Coronary artery (tissue), 2 donors: ENCODE measurements at places on chromosomes 1 and 21.

DNA sequence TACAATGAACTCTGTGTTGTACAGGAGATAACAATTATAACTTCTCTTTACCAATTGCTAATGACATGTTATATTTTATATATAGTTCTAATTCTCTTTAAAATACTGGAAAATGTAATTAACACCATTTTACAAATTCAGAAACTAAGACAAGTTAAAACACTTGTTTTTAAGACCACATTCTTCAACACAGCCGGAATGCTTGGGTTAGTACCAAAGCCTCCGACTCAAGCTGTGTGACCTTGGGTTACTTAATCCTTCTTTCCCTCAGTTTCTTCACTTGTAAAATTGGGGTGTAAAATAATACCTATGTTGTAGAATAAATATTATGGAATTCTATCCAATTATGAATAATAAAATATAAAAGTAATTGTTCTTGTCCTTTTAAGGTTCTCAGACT lies 378.7 kb downstream of the USH2A start:
- no peak for DNase-seq

- no peak for DNase-seq
Measured at GRCh38 chr1:83802023-83802422, 196.9 kb downstream of the TTLL7 start.

DNA sequence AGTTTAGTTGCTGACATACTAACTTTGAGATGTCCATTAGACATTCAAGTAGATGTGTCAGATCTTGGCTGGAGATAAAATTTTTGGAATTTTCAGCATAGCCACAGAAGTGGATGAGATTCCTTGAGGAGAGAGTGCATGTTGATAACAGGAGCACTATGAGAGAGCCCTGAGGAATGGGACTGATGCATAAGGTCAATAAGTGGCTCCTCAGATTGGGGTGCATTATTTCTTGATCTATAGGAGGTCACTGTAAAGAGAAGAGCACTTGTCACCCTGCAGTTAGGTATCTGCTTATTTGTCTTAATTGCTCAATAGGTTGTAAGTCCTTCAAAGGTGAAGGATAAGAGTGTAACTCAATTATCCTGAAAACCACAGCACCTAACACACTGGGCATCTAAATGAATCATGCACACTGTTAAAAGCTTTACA lies 52.0 kb upstream of the TACSTD2 start:
- no peak for DNase-seq

GRCh38 chr21:22657781-22658180 lies 1659.6 kb downstream of the NCAM2 start:
- no peak for DNase-seq

DNA sequence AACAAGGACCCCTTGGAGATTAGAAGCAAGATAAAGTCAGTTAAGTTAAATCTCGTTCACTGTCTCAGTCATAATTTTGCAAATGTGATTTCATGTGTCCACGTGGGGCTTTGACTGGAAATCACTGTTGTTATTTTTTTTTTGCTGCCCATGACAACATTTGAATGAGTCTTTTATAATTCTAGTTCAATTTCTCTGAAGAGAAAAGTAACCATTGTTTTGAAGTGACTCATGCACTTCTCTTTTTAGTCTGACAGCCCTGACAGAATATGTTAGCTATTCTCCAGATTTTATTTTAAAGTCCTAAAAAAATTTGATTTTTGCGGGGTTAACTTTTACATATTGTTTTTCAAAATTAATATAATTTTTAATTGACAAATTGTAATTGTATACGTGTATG lies 30.7 kb upstream of the NLRP3 start:
- no peak for DNase-seq

DNA sequence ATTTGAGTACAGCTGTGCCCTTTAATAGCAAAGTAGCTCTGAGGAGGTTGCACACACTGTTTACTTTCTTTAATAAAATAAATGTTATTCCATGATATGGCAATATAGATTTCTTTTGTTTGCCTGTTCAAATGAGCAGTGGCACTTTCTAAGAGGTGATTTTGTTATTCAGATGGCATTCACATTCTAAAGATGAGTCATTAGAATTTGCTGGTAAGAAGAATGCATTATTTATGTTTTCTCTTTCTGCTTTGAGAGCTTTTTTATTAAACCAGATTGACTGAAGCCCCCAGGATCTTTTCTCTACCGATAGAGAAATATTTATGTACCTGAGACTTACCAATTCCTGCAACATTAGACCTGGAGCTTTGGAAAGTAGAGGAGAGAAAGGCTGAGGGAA lies 11.2 kb upstream of the LEPR start:
- DNase-seq, result no peak

GRCh38 chr1:110787328-110788071 lies 85.4 kb upstream of the CD53 start:
- no peak for DNase-seq

- DNase-seq, result no peak
Measured at GRCh38 chr1:119544165-119544762, 37.3 kb downstream of the HSD3B1 start.

- DNase-seq, result peak; percentile 94
Measured at GRCh38 chr1:241640149-241640866, at the start of the genes CHML and OPN3. TSS of gene CHML (minus strand) at chr1:241640369. CDS start at chr1:241635766, 4,603 bp downstream. TSS of gene OPN3 (minus strand) at chr1:241640369. CDS start at chr1:241640254, 115 bp downstream.

GRCh38 chr1:211603191-211603701 lies 24.3 kb upstream of the SLC30A1 start:
- no peak for DNase-seq

GRCh38 chr1:27430903-27431600 lies 38.6 kb downstream of the GPR3 start:
- DNase-seq, result no peak

- no peak for DNase-seq
Measured at GRCh38 chr1:230028602-230029223, 38.3 kb upstream of the GALNT2 start.

GRCh38 chr1:234550341-234551031 lies 59.5 kb downstream of the IRF2BP2 start:
- peak; percentile 50 for DNase-seq

- peak; percentile 83 for DNase-seq
Measured at GRCh38 chr1:91020967-91021685, 709 bp downstream of the ZNF644 start.

DNA sequence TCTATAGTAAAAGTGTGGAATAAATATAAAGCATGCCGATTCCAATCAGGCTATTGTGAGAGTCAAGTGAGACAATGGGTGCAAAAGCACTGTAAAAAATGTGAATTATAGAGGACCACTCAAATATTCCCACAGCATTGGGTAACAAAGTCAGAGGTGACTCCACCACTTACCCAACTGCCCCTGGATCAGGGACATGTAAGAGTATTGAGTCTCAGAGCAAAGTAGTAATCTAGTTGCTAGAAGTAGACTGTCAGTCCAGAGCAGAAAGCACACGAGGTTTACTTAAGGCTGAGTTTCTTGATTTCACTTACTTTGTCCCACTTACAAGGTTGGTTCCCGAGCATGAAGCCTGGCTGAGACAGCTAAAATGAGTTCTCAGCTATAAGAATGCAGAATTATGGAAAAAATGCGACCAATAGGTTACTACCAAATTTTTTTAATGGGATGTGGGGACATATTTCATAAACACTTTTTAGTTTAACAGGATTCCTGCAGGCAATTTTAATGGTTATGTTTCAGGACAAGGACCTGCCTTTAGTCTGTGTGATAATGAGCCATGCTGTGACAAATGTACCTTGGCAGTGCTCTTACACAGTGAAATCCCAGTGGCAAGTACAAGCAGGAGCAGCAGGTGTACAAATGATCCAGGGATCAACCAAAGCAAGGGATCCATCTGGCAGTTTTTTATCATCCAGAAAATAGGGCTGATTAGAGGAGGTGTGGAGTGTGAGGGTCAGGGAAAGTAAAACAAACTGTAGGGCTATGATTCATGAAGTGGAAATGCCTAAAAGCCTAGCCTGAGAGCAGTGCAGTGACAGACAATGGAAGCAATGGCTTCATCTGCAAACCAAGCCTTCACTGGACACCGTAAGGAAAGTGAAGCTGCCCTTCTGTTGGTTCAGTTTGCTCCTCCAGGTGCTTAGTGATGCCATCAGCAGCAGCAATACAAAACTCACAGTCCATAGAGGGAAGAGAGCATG lies 156.2 kb upstream of the SPAG17 start:
- DNase-seq, result no peak

DNA sequence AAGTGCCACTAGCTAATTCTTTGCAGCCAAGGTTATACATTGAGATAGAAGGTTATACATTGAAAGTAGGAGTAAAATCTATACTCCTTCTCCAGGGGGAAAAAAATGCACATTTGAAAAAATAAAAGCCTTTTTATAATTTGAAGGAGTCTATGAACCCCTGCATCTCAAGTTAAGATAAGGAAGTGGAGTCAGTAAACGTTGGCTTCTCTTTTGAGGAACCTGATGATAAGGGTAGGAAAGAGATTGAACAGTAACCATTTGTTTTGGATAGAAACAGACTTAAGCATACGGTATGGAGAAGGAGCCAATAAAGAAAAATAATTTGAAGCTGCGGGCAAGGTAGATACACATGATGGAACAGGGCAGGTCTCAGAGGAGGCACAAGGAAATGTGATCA lies 64.1 kb downstream of the RPAP2 start:
- no peak for DNase-seq

DNA sequence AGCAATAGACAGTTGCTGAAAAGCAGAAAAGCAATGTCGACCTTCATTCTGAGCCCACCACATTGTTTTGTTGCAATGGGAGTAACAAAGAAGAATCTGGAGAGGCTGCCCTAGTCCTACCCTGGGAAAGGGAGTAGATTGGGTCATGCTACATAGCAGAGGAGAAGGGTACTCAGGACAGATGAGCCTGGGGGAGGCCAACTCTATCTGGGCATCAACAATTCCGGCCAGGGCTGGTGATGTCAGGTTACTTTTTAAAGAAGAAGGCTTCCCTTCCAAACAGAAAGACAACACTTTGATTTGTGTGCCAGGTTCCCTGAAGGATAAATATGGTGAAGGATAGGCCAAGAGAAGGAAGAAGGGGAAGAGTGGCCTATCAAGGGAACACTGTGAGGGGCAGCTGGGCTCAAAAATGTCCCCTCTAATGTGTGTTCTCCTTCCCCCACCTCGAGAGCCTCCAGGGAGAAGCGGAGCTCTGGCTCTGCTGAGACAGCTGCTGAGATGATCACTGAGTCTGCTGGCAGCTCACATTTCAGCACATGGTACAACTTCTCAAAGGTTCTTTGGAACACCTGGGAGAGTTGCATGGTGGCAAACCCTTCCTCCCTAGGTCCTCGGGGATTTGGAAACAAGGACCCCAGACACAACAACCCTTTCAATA lies 3.2 kb upstream of the ADIPOR1 start:
- no peak for DNase-seq

- DNase-seq, result no peak
Measured at GRCh38 chr21:36563341-36563926, 83.5 kb upstream of the CLDN14 start.

GRCh38 chr1:235725434-235725833 lies 75.8 kb upstream of the GNG4 start:
- no peak for DNase-seq

DNA sequence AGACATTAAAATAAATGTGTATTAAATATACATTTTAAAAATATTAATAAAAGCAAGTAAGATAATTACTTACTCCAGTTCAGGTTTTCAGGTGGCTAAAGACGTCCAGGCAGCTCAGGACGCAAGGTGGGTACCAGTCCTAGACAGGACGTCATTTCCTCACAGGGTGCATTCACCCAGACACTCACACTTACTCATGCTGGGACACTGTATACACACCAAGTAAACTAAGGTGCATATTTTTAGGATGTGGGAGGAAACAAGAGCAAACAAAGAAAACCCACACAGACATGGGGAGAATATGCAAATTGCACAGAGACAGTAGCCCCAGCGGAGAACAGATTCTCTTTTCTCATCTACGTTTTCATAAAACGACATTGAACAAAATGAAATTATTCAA lies 457.9 kb downstream of the BRINP3 start:
- DNase-seq, result no peak

- DNase-seq, result no peak
Measured at GRCh38 chr1:180482425-180483275, 19.7 kb downstream of the ACBD6 start.

- no peak for DNase-seq
Measured at GRCh38 chr1:30902593-30903290, 5.8 kb downstream of the SDC3 start.

- no peak for DNase-seq
Measured at GRCh38 chr21:41373763-41374162, 11.9 kb downstream of the MX2 start.

DNA sequence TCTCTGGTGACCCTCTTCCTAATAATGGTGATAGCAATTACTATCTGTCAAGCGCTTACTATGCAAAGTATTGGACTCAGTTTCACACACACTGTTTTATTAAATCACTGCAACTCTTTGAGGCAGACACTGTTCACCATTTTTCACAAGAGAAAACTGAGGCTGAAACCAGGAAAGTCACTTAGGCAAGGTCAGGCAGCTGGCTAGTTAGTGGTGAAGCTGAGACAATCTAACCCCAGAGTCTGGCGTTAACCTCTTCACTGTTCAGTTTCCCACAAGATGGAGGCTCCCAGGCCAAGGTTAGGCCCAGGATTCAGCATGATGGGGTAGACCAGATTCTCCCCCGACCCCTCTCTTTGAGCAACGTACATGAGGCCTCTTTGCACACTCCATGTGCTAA lies 4.8 kb upstream of the GJA8 start:
- DNase-seq, result no peak

DNA sequence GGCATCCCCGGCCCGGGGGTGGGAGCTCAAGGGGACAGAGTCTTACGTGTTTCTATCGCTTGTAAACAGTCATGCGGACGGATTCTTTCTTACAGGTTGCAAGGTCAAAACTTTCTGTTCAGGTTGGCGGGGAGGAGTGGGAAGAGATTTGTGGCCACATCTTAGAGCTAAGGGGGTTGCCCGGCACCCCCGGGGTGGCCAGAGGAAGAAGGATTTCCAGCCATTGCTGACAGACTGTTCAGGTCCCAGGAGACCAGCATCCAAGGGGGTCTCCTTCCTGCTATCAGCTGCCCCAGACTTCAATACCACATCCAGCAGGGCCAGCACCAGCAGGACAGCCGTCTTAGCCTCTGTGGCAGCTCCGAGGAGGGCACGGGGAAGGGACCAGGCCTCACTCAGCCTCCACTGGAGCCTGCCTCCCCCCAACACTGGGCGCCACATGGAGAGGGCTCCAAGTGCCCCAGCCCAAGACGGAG lies 52.0 kb downstream of the KIF21B start:
- no peak for DNase-seq

GRCh38 chr1:240152611-240153297 lies 61.1 kb downstream of the FMN2 start:
- no peak for DNase-seq

DNA sequence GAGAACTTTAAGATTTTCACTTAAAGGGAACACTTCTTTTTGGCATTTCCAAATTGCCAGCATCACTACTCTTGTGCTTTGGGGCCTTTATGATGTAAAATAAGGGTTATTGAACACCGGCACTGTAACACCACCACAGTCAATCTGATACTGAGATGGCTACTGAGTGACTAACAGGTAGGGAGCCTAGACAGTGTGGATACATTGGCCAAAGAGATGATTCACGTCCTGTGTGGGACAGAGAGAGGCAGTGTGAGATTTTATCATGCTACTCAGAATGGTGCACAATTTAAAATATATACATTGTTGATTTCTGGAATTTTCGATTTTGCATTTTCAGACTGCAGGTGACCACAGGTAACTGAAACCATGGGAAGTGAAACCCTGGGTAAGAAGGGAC lies 261.6 kb downstream of the SPATA17 start:
- no peak for DNase-seq
